ENCODE measurements at places on chromosomes 13 and 19.

DNA sequence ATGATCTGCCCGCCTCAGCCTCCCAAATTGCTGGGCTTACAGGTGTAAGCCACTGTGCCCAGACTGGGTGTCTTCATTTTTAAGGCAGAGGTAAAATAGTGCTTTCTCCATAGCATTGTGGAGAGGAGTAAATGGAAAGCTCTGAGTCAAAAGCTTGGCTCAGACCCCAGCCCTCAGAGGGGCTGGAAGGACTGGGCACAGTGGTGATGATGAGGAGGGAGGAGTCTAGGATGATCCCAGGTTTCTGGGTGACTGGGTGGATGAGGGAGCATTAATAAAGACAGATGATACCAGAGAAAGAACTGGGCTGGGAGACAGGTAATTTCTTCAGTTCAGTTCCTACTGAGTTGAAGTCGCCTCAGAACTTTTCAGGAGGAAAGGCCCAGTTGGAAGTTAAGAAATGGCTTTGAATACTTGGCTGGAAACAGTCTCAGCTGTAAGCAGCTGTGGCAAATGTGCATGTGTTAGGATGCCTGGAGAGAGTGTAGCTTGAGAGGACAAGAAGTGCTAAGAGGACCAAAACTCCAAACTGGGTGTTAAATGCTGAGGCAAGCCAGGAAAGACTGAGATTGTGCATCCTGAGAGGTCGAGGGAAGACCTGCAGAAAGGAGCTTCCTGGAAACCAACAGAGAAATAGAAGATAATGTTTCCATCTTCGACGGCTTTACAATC is 37.1 kb upstream of the MEDAG start:
- DNase-seq, result no peak

- no peak for DNase-seq
Measured at GRCh38 chr19:31960474-31960873, 384.9 kb upstream of the ZNF507 start.

DNA sequence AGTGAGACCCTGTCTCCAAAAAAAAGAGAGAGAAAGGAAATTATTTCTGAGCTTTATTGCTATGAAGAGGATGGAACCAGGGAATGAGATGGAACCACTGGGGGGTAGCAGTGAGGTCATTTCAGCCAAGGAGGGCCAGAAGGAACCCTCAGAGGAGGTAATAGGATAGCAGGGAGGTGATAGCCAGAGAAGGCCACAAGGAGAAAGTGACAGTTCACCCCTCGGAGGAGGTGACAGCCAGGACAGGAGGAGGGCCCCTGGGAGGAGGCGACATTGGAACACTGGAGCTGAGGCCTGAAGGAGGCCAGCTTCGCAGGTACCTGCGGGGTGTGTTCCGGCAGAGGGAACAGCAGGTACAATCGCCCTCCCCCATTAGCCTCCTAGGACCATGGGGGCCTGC is 675 bp upstream of the PGPEP1 start:
- peak; percentile 50 for DNase-seq

- DNase-seq, result no peak
Measured at GRCh38 chr13:50523307-50523706, 320.2 kb downstream of the DLEU7 start.

DNA sequence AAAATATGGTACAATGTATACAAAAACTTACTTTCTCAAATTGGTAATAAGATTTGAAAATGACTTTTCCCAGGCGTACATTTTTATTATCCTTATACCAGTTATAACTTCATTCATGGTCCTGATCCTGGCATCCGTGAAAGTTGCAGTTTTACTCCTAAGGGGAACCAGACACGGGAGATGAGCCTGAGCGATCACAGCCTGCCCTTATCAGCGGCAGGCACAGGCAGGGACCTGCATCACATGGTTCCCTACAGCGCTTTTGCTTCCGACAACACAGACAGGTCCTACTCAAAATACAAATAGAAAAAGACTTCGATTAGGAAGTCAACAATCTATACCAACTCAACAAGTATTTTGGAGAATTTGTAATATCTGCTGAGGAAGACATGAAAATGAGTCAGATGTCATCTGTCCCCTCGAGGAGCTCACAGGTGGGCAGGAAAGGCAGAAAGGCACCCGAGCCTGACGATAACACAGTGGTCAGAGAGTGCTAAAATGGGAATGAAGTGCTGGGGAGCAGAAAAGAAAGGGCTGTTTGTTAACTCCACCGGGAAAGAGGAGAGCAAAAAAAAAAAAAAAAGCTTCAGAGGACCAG is 93.4 kb downstream of the ABCC4 start:
- no peak for DNase-seq

GRCh38 chr19:38666663-38667511 is 19.4 kb downstream of the ACTN4 start:
- DNase-seq, result no peak

DNA sequence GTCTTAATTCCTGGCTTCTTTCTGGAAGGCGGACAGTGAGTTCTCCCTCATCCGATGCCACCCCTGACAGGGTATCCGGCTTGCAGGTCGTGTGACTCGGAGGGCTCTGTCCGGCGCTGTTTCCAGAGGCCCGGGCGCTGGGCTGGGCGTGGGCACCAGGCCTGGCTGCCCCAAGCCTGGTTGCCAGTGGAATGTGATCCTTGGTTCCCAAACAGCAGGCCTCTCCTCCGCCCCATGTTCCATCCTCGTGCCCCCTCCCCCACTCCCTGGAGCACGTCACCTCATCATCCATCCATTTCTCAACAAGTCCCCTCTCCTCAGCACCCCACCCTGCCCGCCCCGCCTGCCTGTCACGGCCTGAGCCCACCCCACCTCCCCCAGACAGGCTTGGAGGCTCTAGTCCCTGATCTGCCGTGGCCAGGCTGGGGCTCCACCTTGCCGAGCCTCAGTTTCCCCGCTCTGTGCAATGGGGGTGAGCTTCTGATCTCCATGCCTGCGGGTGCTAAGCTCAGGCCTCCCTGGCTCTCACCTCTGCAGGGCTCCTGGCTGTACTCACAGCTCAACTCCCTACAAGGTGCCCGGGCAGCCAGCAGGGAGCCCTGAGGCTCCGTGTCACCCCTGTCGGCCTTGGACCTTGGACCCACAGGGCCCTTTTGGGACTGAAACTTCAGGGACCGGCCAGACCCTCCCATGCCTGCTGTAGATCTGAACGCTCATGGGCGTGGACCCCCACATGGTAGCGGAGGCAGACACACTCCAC is 2.3 kb downstream of the TBXA2R start:
- DNase-seq, result no peak

DNA sequence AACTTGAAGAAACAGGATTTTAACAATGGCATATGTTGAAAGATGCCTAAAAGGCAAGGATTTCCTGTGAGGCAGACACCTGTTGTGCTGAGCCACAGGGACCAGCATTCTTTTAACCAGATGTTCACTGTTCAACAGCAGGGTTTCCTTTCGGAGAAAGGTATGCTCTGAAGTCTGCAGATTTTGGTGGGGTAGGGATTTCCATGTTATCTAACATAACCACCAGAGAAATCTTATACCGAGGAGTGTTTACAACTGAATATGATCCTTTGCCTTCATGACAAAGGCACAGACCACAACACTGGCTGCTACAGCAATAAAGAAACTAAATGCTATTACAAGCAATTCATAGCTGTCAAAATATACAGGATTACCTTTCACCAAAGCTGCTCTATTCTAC is 48.1 kb downstream of the MPHOSPH8 start:
- no peak for DNase-seq

GRCh38 chr13:49063497-49063896 is 87.8 kb downstream of the FNDC3A start:
- no peak for DNase-seq

DNA sequence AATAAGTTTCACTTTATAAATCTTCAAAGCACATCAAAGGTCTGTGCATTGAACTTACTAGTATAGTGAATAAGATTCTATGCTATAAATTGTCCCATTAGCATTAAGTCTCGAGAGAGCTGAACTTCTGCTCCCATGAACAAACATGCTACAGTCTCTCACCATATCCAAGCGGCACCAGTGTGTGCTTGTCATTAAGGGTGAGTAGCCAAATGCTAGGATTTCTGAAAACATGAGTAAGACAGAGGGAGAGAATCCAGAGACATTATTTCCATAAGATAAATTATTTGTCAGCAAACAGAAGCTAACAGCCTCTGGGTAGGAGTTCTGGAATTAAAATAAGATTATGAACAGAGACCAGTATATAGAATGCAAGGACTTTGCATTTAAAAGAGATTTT is 2882.5 kb downstream of the PCDH9 start:
- no peak for DNase-seq

- no peak for DNase-seq
Measured at GRCh38 chr13:37956536-37956935, 87.0 kb upstream of the TRPC4 start.

DNA sequence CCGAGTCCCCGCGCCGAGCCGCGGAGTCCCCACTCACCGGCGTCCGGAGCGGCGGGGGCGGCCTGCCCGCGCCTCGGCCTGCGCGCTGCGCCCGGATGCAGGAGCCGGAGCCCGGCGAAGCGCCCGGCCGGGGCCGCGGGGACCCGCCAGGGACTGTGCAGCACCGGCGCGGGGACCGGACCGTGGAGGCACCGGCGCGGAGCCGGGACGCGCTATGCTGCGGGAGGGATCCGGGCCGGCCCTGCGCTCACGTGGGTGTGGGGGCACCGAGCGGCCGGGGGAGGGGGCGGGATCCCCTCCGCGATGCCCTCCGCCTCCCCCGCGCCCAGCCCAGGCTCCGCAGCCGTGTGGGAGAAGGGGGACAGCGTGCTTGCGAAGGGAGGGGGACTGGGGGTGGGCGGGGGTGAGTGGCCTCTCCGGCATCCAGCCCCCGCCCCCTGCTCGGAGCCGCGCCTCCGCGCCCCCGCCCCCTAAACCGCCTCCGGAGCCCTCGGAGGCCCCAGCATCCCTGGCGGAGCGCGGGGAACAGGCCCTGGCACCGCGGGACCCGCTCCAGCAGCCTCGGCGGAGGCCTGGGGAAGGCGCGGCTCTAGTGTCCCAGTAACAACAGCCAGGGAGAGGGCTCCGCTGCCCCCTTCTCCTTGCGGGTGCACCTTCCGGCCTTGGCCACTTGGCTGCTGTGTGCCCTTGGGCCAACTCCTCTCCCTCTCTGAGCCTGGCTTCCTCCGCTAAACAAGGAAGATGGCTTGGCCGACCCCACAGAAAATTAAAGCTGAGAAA is at the start of gene SLC1A6:
Gene SLC1A6 (minus strand): TSS at position 389 of the 780 bp plus-strand sequence. CDS start 6,954 bp downstream, outside the sequence.
- no peak for DNase-seq

DNA sequence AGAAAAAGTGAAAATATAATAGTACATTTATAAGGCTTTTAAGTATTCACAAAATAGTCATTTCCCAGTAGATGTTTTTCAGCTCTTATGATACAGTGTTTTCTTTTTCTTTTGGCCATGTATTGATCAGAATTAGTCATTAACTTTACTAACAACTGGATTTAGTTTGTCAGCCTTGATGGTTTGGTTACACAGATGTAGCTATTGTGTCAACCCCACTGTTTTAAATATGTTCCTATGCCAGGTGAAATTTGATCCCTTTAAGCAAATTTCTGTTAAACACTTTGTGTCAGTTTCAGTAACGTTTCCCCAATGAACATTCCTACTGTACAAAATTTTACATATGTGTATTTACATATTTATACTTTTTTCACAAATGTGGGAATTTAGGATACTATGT is 261.5 kb upstream of the STARD13 start:
- no peak for DNase-seq

- no peak for DNase-seq
Measured at GRCh38 chr19:35797663-35798062, 15.0 kb downstream of the PRODH2 start.

GRCh38 chr13:108705031-108705430 is 75.6 kb downstream of the MYO16 start:
- DNase-seq, result no peak

DNA sequence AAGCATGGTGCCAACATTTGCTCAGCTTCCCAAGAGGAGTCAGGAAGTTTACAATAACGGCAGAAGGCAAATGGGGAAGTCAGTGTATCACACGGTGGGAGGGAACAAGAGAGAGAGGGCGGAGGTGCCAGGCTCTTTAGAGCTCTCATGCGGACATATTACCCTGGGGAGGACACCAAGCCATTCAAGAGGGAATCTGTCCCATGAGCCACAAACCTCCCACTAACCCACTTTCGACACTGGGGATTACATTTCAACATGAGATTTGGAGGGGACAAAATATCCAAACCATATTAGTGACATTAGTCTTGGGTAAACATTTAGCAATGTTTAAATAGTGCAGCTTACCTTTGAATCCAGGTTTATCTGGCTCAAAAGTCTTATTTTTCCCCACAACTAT is 69.9 kb downstream of the SLAIN1 start:
- no peak for DNase-seq

- DNase-seq, result peak; percentile 99
Measured at GRCh38 chr19:3572132-3572854, 451 bp upstream of the HMG20B start.

DNA sequence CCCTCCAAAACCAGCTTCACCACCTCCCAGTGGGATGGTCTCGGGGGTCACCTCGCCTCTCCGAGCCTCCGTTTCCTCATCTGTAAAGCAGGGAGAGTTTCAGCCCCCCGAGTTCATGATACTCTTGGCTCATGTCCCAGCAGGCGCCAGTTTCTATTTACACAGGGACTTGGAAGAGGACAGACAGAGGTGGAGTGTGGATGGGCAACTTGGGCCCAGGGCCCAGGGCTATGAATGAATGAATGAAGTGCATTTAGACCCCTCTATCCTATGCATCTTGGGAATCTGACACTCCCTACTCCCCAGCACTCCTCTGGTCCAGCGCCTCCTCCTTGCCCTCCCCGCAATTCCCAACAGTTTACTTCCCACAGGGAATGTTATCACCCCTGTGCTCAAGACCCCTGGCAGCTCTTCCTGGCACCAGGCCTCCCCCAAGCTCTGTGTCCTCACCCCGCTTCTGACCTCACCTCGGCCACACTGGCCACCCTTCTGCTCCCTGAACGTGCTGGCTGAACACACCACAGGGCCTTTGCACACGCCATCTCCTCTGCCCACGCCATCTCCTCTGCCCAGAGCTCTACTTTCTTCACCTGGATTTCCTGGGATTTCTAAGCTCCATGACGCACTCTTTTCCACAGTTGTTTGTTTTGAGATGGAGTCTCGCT is 4.9 kb upstream of the C2CD4C start:
- no peak for DNase-seq

DNA sequence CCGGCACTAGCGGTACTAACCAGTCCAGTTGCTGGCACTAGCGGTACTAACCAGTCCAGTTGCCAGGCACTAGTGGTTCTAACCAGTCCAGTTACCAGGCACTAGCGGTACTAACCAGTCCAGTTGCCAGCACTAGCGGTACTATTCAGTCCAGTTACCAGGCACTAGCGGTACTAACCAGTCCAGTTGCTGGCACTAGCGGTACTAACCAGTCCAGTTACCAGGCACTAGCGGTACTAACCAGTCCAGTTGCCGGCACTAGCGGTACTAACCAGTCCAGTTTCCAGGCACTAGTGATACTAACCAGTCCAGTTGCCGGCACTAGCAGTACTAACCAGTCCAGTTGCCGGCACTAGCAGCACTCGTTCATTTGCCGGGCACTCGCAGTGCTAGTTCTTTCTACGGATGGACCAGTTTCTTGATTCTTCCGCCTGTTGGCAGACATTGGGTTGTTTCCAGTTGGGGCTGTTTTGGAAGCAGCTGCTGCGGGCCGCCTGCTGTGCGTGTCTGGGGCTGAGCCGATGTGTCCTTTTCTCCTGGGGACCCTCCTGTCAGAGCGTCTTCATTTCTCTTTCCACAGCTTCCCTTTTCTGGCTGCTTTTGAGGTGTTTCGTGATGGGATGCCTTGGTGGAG is 123.4 kb upstream of the MCF2L start:
- no peak for DNase-seq

GRCh38 chr19:4157164-4157563 is 3.7 kb downstream of the CREB3L3 start:
- no peak for DNase-seq
